ENCODE measurements at places on chromosomes 2 and 18.

DNA sequence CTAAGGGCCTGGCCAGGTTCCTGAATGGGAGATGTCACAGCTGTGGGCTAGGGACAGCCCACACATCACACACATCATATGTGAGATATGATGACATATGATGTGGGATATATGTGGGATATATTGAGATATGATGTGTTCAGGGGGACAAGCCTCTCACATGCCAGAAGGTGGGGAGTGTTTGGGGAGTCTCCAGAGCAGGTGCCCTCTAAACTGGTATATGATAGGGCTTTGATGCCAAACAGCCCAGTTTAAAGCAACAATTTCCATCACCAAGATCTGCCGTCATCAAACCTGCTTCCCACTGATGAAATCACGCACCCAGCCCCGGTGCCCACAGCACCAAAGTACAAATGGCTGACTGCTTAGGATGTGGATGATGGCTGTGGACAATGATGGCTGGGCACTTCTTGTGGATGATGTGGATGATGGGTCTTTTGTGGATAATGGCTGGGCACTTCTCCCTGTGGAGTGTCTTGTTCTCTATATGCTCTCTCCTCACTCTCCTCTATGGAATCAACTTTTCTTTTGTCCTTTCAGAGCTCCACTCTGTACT lies 50.9 kb downstream of the FBLN7 start:
- DNase-seq: no peak

GRCh38 chr2:74851191-74851566 lies 17.3 kb downstream of the HK2 start:
- no peak for DNase-seq

GRCh38 chr18:21513292-21513691 lies 87.2 kb downstream of the ESCO1 start:
- DNase-seq: no peak

DNA sequence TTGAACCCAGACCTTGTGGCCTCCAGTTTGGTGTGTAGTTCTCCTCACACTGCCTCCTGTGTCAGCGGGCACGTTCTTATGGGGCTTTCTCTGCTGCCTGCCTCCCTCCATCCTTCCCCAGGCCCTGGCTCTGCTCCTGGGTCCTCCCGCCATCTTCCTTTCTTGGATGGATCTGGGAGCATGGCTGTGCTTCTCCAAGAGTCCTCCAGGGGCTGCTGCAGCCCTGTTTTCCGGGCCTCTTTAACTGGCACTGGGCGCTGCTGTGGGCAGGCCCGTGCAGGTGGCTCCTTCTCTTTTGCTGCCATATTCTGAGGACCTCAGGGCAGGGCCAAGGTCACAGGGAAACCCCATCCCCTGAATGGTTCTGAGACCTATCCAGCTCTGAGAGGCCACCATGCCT lies 17.8 kb downstream of the THNSL2 start:
- DNase-seq: peak; percentile 12

GRCh38 chr2:30402441-30403182 lies 44.4 kb upstream of the LCLAT1 start:
- no peak for DNase-seq

DNA sequence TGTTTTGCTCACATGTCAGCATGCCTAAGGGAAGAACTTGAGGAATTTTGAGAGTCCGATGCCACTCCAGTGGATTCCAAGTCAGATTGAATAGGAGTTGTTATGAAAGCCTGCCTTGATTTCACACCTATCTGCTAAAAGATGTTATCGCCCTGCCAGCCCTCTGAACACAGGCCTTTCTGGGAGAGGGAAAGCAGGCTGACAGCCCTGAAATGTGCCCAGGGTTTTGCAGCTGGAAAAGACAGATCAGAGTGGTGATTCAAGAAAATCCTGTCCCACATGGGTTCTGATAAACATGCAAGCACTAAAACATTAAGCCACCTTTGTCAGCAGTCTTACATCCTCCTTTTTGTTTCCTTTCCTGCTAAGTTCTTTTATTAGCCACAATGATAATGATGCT lies 1752.9 kb upstream of the CELF4 start:
- DNase-seq: no peak

- DNase-seq: no peak
These were observed 90.2 kb upstream of the ARHGAP28 start for GRCh38 chr18:6639305-6639704.

GRCh38 chr2:204664708-204665121 lies 119.4 kb downstream of the PARD3B start:
- no peak for DNase-seq

DNA sequence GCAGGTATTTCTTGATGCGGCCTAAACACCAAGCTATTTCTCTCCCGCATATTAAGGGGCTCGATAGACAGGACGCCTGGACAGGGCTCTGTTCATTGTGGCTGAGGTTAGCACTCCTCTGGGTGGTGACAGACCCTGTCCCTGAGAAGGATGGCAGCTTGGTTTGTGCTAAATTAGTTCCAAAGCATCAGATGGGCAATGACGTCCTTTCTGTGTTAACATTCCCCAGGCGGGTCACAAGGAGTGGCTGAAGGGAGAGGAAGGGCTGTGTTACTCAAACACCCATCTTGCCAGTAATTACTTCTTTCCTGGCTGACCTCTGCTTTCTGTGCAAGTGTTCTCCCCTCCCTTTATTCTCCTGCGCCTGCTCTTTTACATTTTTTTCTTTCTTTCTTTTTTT lies 75.0 kb downstream of the TMEM247 start:
- no peak for DNase-seq

DNA sequence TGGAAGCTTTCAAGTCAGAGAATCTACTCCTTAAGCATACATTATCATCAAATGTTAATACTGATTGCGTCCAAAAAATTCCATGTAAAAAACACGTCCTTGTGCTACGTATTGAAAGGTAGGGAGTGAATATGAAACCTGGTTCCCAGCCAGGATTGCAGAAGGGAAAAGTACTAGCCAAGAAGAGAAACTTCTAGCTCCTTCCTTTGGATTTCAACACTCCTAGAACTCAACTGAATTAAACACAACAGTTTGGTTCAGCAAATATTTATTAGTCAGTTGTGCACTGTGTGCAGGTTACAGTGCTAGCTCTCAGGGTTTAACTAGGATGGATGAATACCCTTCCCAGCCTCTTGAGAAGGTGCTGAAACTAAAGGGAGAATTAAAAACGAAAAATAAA lies 33.9 kb upstream of the FHL2 start:
- DNase-seq: no peak

DNA sequence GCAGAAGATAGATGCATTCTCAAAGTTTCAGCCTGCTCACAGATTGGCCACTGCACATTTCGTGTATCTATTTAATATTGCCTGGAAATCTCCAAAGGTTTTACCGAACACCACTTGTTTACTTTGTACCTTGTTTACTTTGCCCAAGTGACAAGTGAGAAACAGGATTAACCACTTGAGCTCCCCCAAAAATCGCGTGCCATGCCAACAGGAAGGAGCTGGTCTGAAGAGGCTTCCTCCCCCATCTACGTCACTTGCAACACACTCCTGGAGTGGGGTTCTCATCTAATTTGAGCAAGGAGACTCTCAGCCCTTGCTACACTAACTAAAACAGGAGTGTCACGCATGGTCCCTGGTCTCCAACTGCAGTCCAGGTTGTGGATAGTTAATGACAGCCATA lies 212.5 kb upstream of the TMEM200C start:
- DNase-seq: no peak

DNA sequence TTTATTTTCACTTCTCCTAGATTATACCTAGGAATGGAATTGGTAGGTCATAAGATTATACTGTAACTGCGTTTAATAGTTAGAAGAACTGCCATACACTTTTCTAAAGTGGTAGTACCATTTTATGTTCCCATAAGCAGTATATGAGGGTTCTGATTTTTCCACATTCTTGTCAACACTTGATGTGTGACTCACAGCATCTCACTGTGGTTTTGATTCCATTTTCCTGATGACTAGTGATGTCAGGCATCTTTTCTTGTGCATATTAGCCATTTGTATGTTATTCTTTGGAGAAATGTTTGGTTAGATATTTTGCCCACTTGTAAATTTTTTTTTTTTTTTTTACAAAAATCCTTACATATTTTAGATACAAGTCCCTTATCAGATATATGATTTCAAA lies 2.3 kb downstream of the DCAF17 start:
- no peak for DNase-seq

DNA sequence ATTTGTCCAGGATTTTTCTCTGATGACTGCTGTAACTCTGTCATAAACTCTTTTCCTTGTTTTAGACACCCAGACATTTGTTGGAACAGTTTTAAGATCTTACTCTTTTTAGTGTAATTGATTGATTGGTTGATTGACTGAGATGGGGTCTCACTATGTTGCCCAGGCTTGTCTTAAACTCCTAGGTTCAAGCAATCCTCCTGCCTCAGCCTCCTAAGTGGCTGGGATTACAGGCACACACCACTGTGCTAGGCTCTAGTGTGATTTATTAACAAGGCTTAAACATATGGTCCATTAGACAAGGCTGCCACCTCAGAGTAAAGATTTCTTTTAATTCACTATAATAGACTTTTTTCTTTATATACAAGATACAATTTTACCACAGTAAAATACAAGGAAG lies 2.0 kb downstream of the PAIP2B start:
- DNase-seq: no peak

GRCh38 chr2:230226051-230226551 lies 565 bp downstream of the SP140 start:
- no peak for DNase-seq

DNA sequence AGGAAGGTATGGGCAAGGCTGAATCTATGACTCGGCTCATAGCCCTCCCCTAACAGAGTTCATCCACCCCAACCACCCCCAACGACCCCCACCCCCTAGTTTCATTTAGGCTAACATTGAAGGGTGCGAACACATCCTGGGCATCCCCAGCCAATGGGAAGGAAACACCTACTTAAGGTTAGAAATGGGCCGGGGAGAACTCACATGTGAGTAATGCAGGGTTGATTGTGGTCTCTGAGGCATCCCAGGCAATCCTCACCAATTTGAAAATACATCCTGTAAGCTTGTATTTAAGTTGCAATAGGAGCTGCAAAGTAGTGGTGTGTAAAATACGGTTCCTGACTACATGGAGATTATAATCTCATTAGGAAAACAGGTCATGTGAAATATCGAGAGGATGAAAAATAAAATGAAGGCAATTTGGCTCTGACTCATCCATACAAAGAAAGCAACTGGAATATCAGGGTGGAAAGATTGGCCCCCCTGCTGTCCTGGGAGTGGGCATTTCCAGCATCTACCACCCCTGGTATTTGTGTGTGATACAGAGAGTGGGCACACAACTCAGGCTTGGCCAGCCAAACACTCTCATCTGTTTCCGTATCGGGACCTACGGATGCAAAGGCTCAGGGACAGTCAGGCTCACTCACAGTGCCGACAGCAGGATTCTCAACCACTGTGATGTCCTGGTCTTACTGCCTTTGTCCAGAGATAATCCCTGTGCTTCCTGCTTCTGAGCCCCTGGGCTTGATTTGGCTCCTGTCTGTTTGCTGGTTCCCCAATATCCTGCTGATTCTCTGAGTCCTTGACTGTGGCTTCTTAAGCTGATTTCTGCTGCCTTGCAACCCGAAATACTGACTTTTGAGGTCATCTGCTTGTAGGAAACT lies 90.0 kb upstream of the NCKAP5 start:
- no peak for DNase-seq

- no peak for DNase-seq
These were observed 868.7 kb downstream of the BCL11A start for GRCh38 chr2:59684771-59685166.

DNA sequence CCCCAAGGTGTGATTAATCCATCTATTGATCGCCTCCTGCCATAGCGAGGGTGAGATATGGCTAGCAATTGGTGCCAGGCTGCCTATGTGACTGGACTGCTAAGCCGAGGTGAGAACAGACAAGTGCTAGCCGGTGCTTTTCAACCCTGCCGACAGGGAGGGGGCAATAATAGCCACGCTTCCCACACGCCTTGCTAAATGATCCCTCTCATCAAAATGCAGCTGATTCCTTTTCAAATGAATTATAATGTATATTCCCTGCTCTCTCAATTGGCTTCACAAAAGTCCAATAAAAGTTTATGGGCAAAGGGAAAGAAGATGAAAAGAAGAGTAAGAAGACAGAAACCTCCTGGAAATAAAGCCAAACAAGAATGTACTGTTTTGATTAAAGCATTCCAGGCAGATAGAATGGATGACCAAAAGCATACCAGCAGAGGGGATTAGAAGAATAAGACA lies 235.6 kb downstream of the ICOS start:
- DNase-seq: no peak

Data from NCI-H524 (cell line).